ENCODE measurements at places on chromosomes 16 and 17. TPM values are rescaled to one million over a fixed set of nuclear protein-coding genes. Genes with fewer than 3 reads are reported as not detected.

SLFN13 gene
- total RNA-seq, result 1.3 TPM

CEP112 gene
- total RNA-seq, result 10.0 TPM

TEKT5 gene
- total RNA-seq, result not detected

NPIPA5 gene
- total RNA-seq, result 1.3 TPM

PRKCB gene
- total RNA-seq, result not detected

PEMT gene
- total RNA-seq, result 26.3 TPM

CPHXL2 gene
- not detected for total RNA-seq

KCNG4 gene
- not detected for total RNA-seq

Measured in epithelial cell of umbilical artery (primary cell).